ENCODE measurements at places on chromosomes 6 and 20. TPM values are rescaled to one million over a fixed set of nuclear protein-coding genes. Genes with fewer than 3 reads are reported as not detected.
A peak's percentile ranks its signal among the peaks of the same experiment; 100 is the strongest.

GRCh38 chr6:16092990-16093389, 35.9 kb upstream of the MYLIP start:
- peak; percentile 14 for DNase-seq

DNA sequence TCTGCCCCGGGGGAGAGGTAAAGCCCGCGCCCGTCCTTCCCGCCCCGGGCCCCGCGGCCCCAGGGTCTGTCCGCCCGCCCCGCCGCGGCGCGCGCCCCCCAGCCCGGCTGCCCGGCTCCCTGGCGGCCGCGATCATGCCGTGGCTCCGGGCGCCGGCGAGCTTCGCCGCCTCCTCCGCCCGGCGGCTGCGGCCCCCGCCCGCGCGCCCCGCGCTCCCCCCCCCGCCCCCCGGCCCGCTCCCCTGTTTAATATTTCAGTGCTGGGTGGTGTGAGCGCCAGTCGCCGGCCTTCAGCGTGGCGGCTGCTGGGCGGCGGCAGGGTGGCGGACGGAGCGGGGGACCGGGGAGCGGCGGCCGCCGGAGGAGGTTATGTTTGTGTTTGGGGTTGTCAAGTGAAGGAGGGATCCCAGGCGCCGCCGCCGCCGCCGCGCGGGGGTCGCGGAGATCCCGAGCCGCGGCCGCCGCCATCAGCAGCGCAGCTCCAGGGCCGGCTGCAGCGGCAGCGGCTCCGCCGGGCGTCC, at the start of gene HIVEP1:
Gene HIVEP1, plus strand, starts transcription at position 275 of the 520 bp plus-strand sequence. CDS start 3,317 bp downstream, outside the sequence.
- peak; percentile 51 for DNase-seq

GRCh38 chr20:62524505-62524911, 48.7 kb upstream of the GATA5 start:
- DNase-seq, result peak; percentile 32

- DNase-seq, result no peak
These were observed 226.9 kb downstream of the BCKDHB start for GRCh38 chr6:80333342-80333741.

GRCh38 chr20:44720997-44721784, 6.0 kb downstream of the CCN5 start:
- DNase-seq, result peak; percentile 93

GRCh38 chr6:150118203-150118602, 24.6 kb upstream of the PPP1R14C start:
- no peak for DNase-seq

DNA sequence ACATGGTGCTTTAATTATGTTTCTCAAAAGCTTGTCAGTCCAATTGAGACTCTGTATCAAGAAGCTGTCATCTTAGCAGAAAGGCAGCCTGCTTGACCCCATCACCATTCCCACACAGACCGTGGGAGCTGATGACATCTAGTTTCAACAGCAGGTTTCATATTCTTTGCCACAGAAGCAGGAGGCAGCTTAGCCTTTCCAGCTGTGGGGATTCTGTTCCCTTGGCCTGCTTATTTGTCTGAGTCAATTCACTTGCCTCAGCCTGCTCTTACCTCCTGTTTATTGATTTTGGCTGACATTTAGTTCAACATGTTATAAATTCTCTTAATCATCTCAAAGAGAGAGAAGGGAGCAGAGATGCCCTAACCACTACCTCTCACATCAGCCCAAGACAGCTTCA, 527.7 kb downstream of the ADGRB3 start:
- peak; percentile 19 for DNase-seq

DNA sequence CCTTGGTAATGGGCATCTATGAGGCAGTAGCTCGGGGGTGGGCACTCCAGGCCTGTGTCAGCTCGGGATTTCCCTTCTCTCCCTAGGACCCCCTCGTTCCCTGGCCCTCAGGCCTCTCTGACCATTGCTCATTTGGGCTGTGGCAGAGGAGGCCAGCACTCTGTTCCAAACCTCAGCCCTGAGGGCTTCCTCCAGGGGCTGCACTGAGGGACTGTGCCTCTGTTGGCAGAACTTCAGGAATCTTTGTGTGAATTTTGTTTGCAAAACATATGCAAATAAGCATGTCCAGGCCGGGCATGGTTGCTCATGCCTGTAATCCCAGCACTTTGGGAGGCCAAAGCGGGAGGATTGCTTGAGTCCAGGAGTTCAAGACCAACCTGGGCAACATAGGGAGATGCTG, 11.0 kb downstream of the PACSIN1 start:
- DNase-seq, result peak; percentile 72

- DNase-seq, result no peak
These were observed 37.4 kb downstream of the VEGFA start for GRCh38 chr6:43807228-43808061.

DNA sequence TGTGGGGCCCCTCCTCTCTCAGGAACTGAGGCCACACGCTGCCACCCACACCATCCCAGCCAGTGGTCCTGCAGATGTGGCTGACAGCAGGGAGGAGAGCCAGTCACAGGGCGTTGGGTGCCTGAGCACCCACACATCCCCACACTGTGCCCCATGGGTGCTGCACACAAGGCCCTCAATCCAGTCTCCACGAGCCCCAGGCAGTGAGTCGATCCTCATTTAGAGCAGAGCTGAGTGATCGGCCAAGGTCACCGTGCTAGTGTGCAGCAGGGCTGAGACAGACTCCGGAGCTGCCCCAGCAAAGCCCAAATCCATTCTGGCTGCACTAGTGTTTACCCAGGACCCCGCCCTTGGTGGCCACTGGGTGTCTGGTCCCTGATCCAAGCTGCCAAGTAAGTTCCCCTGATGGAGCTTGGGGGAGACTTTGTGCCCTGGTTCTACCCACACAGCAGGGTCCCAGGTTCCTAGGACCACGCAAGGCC, 9.0 kb downstream of the C20orf203 start:
- no peak for DNase-seq

DNA sequence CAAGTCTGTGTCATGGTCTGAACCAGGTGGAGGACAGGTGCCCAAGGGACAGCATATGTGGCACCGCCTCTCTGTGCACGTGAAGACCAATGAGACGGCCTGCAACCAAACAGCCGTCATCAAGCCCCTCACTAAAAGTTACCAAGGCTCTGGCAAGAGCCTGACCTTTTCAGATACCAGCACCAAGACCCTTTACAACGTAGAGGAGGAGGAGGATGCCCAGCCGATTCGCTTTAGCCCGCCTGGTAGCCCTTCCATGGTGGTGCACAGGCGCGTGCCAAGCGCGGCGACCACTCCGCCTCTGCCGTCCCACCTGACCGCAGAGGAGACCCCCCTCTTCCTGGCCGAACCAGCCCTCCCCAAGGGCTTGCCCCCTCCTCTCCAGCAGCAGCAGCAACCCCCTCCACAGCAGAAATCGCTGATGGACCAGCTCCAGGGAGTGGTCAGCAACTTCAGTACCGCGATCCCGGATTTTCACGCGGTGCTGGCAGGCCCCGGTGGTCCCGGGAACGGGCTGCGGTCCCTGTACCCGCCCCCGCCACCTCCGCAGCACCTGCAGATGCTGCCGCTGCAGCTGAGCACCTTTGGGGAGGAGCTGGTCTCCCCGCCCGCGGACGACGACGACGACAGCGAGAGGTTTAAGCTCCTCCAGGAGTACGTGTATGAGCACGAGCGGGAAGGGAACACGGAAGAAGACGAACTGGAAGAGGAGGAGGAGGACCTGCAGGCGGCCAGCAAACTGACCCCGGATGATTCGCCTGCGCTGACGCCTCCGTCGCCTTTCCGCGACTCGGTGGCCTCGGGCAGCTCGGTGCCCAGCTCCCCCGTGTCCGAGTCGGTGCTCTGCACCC, 109.5 kb upstream of the RAB32 start:
- no peak for DNase-seq

GRCh38 chr20:38735172-38735571, 10.9 kb downstream of the SLC32A1 start:
- no peak for DNase-seq

DNA sequence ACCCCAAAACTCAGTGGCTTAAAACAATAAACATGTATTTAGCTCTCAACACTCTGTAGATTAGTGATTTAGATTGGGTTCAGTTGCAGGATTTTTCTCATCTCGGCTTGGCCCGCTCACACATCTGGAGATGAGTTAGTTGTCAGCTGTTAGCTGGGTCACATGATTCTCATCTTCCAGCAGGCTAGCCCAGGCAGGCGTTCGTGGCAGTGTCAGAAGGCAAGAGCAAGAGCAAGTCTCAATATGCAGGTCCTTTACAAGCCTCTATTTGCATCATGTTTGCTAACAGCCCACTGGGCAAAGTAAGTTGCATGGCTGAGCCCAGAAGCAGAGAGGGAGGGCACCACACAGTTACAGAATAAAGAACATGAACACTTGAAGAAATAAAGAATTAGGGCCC, 83.6 kb upstream of the MYLIP start:
- DNase-seq, result no peak

GRCh38 chr6:10266061-10266460, 148.8 kb downstream of the TFAP2A start:
- peak; percentile 60 for DNase-seq

GRCh38 chr20:34558320-34559218, at the start of gene MAP1LC3A:
Gene MAP1LC3A (plus strand): TSS chr20:34558718. CDS start chr20:34558869, 151 bp downstream.
- DNase-seq, result peak; percentile 96

- DNase-seq, result no peak
These were observed 19.3 kb downstream of the DOP1A start for GRCh38 chr6:83086751-83087150.

DNA sequence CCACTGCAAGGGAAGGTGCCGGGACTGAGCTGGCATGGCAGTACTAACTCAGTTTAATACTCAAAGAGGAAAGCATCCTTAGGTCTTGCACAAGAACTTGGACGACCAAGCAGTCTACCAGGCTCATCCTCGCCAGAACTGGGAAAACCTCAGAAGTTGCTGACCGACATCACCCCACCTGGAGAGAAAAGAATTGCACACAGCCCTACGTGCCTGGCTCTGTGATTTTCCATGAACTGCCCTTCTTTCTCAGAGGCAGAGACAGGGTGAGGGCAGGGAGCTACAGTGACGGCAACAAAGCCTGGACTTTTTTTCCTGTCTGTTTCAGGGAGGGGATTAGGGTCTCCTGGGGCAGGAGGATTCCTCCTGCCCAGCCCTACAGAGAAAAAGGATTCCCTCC, 8.0 kb downstream of the JAG1 start:
- no peak for DNase-seq

GRCh38 chr6:56486681-56487080, 156.0 kb downstream of the DST start:
- no peak for DNase-seq

GRCh38 chr6:146503096-146503495, 40.5 kb upstream of the RAB32 start:
- no peak for DNase-seq

GRCh38 chr6:12842114-12842513, 125.5 kb downstream of the PHACTR1 start:
- DNase-seq, result no peak

GRCh38 chr20:50462093-50462690, 48.0 kb upstream of the PTPN1 start:
- DNase-seq, result no peak

DNA sequence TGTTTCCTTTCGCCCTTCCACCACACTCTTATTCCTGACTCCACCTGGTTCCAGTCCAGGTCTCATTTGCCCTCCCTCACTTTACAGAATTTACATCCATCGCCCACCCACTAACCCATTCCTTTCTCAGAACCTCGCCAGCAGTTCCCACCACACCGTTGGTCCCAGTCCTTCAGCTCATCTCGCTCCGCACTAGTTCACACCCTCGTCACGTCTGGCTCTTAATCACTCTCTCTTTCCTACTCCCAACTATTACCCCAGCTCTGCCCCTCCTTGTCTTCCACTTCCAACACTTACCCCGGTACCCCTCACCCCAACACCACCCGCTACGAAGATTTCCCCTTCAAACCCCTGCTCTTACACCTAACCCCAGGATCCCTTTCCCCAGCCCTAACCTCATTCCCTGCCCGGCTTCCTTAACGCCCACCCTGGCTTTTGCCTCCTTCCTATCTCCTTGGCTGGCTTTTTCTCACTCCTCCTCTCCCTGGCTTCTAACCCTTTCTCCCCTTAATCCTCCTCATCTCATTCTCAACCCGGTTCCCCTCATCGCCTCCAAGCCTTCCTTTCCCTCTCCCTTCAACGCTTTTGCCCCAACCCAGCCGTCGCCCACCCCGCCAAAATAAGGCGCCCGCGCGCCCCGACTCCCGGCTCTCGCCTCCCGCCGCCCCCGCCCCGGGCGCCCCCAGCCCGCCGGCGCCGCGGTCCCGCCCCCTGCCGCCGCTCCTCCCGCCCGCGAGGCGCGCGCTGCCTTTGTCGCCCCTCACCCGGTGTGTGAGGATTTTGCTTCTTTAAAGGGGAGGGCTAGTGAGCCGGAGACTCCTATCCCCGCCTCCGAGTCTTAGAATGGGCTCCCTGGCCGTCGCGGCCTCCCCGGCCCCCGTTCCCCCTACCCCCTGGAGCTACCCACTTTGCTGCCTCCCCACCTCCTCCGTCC, 542 bp downstream of the USP49 start:
- DNase-seq, result peak; percentile 27

DNA sequence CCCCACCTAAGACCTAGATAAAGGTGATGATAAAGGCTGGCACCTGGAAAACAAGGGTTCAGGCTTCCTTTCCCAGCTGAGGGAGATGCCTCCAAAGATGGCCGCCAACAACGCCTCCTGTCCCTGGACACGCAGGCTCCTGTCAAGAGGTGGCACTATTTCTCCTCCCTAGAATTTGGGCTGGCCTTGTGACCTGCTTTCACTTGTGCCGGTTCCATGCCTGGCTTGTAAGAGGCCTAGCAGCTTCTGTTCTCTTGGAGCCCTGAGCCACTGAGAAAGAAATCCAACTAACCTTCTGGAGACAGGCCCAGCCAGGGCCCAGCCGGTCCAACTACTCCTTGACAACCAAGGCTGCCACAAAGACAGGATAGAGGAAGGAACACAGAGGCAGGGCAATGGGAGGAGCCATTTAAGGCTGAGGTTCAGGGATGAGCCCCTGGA, 60.2 kb upstream of the RALY start:
- DNase-seq, result peak; percentile 71

TRAPPC3L gene
- not detected for total RNA-seq

SLC13A3 gene
- not detected for total RNA-seq

APCDD1L gene
- total RNA-seq, result 24.2 TPM

ARFGEF2 gene
- 23.1 TPM for total RNA-seq

PHACTR1 gene
- 1.2 TPM for total RNA-seq

C20orf204 gene
- 0.02 TPM for total RNA-seq

MYB gene
- total RNA-seq, result 7.4 TPM

PLG gene
- not detected for total RNA-seq

IPCEF1 gene
- total RNA-seq, result 1.6 TPM

RNF217 gene
- total RNA-seq, result 12.0 TPM

ZSCAN9 gene
- total RNA-seq, result 26.9 TPM

ULBP3 gene
- total RNA-seq, result 10.5 TPM

CARMIL1 gene
- total RNA-seq, result 20.3 TPM

MAN1A1 gene
- 5.0 TPM for total RNA-seq

HRH3 gene
- not detected for total RNA-seq

VSTM2L gene
- total RNA-seq, result 1.0 TPM

TP53TG5 gene
- not detected for total RNA-seq
